Left ventricle myocardium superior (tissue), 1 donor: ENCODE measurements at places on chromosomes 16 and 17. TPM values are rescaled to one million over a fixed set of nuclear protein-coding genes. Genes with fewer than 3 reads are reported as not detected.

Gene UBE2G1
- 105 TPM for total RNA-seq

Gene KRTAP1-5
- total RNA-seq: not detected

Gene SRRM2
- total RNA-seq: 292 TPM

Gene TSNAXIP1
- total RNA-seq: 0.37 TPM

Gene CDRT4
- 1.4 TPM for total RNA-seq

Gene NPIPA7
- total RNA-seq: 2.9 TPM

Gene RUNDC3A
- 0.45 TPM for total RNA-seq
